Suppressor macrophage (primary cell): ENCODE measurements at places on chromosomes 16 and 17.

DNA sequence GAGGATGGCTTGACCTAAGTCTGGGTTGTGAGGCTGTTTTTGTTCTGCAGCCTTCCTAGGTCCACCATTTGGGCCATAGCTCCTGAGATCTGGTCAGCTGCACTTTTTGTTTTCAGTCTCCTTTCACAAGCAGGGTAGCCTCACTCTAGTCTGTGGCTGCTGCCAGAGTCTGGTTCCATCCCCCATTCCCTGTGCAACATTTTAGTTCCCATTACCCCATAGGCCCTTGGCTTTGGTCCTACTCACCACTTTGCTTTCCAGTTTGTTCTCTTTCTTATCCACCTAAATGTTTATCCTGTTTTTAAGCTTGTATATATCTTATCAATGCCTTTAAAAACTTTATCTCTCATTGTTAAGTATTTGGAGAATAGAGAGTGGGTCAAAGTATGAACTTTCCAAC lies 6.5 kb upstream of the XYLT2 start:
- no peak for DNase-seq

DNA sequence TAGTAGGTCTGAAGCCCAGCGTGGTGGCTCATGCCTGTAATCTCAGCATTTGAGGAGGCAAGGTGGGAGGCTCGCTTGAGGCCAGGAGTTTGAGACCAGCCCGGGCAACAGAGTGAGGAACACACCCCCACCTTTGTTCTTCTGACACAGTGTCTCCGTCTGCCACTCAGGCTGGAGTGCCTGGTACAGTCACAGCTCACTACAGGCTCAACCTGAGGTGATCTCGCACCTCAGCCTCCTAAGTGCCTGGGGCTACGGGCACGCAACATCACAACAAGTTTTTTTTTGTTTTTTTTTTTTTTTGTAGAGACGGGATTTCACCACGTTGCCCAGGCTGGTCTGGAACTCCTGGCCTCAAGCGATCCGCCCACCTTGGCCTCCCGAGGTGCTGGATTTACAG lies 6.7 kb upstream of the TLCD3A start:
- no peak for DNase-seq

DNA sequence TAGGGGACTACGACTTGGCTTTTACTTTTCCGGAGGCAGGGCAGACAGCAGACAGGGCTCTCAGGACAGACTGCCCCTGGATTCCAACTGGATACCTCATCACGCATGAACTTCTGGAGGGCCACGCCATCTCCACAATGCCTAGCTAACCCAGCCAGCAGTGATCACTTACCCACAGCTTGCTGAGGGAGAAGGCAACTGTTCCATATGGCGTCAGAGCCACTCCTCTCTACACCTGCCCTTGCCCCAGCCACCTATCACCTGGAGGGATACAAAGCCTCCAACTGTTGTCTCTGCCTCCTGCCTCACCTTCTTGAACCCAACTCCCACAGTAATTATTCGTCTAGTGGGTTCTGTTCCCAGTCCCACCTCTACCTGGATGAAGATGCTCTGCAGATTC lies 8.8 kb downstream of the MYO19 start:
- no peak for DNase-seq

- DNase-seq, result no peak
Observed at GRCh38 chr16:79784007-79784406, 183.5 kb upstream of the MAF start.

GRCh38 chr17:50908140-50908859 lies 42.1 kb upstream of the TOB1 start:
- DNase-seq, result no peak

DNA sequence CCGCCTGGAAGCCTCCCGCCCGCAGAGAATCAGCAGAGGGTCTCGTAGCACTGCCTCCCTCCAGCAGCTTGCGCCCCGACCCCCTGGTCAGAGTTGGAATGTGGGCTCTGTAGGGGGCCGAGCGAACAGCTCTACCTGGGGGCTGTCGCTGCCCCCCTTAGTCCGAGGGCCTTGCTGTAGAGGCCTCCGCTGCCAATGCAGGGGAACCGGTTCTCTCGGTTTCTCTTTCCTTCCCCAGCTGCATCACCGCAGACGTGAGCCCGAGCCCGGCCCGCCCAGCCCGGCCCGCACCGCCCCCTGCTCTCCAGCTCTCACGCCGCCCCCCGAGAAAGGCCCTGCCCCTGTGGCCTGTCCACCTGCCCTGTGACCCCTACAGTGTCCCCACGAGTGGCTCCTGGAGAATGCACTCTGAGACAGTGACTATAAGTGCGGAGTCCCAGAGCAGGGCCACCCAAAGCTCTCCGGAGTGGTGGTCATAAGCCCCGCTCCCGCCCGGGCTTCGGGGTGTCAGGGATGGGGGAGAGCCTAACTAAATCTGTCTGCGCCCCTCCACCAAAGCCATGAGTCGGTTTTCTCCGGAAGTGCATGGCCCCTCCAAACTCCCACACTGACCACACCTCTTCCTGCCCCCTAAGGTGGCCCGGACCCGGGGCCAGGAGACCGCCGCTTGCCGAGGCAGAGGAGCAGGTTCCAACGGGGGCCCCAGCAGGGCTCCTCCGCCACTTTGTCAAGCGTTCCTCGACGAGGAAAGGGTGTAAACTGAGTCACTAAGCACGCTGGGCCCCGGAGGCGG lies 1.7 kb downstream of the ARHGAP27 start:
- no peak for DNase-seq

DNA sequence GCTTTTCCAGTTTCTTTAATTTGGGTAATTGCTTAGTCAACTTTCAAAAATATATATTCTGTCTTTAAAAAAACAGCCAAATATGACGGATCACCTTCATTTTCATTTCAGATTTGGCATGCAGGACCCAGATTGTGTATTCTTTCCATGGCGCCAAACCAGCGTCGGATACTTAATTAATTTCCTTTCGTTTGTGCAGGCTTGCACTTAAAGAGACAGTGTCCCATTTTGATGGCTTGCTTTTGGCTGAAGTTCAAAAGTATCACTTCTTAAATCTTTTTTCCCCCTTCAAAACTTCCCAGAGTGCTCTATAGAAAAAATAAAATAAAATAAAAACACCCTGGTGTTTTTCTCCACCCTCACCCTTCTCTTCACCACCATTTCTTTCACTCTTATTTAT lies 394.5 kb upstream of the SOX9 start:
- no peak for DNase-seq

DNA sequence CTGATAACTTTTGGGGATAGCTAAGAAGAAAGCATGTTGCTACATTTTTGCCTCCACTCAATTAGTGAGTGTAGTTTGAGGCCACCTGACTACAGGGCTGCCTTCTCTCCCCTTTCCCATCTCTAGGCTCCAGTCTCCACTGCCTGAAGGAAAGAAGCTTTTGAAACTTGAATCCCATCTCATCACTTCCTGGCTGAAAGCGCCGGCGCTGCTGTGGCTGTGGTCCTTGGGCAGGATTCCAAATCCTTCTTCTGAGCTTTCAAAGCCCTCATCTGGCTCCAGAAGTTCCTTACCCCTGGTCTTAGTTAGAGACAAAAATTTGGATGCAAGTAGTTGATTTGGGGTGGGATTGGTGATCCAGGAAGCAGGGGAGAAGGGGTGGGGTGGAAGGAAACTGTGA lies 119.4 kb downstream of the FOXL1 start:
- DNase-seq, result no peak

DNA sequence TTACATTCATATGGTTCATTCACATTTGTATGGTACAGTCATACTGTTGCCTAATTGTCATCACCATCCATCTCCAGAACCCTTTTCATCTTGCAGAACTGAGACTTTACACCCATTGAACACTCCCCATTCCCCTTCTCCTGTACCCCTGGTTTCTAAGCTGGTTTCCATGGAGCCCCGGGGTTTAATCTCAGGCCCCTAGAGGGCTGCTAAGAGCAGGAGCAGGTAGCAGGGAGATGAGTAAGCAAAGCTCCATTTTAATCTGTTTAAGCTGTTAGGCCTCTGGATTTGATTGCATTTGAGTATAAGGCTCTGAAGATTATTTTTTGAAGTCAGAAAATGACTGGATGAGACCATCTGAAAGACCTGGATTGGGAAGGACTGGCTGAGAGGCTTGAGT lies 68.5 kb upstream of the RPL38 start:
- DNase-seq, result no peak

- DNase-seq, result no peak
Observed at GRCh38 chr16:86668136-86668910, 90.0 kb downstream of the FOXL1 start.

GRCh38 chr16:370443-370842 lies at the start of gene MRPL28:
TSS of gene MRPL28 (minus strand) at chr16:370538. CDS start at chr16:370218, 320 bp downstream.
- peak; percentile 97 for DNase-seq

- DNase-seq, result no peak
Observed at GRCh38 chr17:39450051-39450450, 1.0 kb downstream of the MED1 start.

DNA sequence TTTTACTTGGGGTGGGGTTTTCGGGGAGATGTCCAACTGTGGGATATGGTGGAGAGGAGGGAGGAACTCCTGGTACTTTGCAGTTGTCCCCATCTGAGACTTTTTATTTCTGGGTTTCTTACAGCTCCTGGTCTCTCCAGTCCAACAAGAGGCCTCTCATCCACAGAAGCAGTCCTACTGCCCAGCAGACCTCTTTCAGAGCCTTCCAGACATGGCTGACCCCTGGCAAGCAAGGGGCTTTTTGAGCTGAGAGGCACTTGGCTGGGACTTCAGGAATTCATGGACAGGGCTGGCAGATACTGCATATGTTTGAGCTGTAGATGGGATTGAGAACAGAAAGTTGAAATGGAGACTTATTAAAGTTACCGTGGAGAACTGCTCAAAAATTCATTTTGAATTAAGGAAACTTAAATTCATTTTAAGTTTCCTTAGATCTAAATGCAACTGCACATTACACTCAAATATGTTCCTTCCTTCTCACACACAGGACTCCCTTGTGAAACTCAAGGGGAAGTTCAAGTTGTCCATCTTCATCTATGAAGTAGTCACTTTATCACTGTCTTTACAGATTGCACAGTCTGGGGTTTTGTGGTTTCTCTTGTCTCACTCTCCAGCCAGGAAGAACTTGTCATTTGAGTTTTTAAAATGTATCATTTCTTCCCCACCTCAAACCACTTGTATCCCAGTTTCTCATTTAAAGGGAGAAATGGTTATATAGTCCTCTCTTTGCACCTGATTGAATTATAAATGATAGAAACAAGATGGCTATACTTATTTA lies 1.1 kb downstream of the LASP1NB start:
- peak; percentile 84 for DNase-seq

GRCh38 chr16:27851586-27851985 lies 211.9 kb downstream of the GSG1L start:
- DNase-seq, result no peak

DNA sequence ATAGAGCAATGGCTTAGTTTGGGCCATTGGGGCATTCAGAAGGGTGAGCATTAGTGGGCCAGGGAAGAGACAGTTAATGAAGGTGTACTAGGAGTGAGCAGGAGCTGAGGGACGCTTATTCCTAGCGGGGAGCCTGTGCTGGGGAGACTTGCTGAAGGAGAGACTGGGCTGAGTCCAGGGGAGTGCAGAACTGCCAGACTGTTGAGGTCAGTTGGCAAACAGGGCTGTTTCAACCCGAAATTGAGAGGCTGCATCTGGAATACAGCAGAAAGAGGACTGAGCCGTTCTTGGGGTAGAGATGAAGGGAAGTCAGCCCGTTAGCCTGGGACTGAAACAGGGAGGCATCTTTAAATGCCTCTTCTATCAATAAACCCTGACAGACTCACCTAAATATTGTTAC lies 33.2 kb downstream of the MAP2K6 start:
- no peak for DNase-seq

GRCh38 chr16:89237733-89238132 lies 20.2 kb downstream of the ZNF778 start:
- DNase-seq, result no peak

DNA sequence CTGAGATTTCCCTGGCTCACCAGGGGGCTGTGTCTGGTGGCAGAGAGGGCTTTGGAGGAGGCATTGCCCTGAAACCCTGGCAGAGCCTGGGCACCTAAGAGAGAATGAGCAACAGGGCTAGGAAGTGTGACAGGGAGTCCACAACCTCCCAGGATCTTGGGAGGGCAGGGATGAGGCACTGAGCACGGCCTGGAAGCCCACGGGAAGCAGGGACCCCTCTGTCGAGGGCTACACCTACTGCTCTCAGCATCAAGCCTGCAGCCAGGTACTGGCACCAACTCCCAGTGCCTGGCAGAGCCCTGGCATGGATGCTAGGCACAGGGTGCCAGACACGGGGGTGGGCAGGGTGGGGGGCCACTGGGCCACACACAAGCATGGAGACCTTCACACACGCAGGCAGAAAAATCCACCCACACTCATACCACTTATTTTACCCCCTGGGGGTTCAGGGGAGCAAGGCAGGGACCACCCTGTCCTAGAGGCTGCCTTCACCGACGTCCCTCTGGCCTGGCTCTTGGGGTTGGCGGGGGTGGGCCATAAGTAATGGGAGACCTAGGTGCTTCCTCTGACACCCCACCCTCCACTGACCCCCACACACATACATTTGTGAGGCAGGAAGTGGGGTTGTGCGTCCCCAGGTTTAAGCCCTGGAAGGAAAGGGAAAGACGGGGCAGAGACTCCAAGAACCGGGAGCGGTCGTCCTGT lies 970 bp upstream of the HSD11B2 start:
- no peak for DNase-seq

- DNase-seq, result no peak
Observed at GRCh38 chr16:80580109-80580832, 39.5 kb downstream of the DYNLRB2 start.

GRCh38 chr17:17924857-17925250 lies 47.3 kb downstream of the TOM1L2 start:
- DNase-seq, result peak; percentile 55

- no peak for DNase-seq
Observed at GRCh38 chr17:27466376-27466742, 10.1 kb downstream of the KSR1 start.

- DNase-seq, result peak; percentile 32
Observed at GRCh38 chr17:65850486-65850885, 289.0 kb upstream of the AXIN2 start.

DNA sequence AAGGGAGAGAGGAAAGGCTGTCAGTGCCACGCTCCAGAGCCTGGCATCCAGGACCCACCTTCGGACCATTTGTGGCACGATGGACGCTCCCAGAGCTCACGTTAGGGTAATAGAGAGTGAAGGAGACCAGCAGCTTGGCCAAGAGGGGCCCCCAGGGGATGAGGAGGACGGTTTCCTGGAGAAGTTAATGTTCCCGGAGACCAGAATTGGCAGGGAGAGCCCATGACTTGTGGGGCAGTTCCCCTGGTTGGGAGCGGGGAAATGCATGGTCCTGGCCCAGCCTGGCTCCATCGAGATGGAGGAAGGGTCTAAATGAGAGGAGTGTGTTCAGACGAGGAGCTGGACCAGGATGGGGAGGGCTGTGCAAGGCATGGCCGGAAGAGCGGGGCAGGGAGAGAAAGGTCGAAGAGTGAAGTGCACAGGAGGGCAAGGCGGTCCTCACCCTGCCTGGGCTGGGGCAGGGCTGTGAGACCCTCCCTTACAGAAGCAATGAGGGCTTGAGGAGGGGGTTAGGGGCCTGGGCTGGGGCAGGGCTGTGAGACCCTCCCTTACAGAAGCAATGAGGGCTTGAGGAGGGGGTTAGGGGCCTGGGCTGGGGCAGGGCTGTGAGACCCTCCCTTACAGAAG lies 2.9 kb upstream of the HIC1 start:
- DNase-seq, result no peak

- DNase-seq, result no peak
Observed at GRCh38 chr17:29077320-29077719, 34.4 kb downstream of the PIPOX start.

- no peak for DNase-seq
Observed at GRCh38 chr17:31446195-31446967, 54.9 kb downstream of the RAB11FIP4 start.

- DNase-seq, result peak; percentile 92
Observed at GRCh38 chr16:89909777-89910716, 8.6 kb upstream of the MC1R start.

GRCh38 chr17:64336760-64337413 lies 53.8 kb downstream of the PECAM1 start:
- no peak for DNase-seq

- DNase-seq, result no peak
Observed at GRCh38 chr16:21645261-21645721, 7.1 kb downstream of the IGSF6 start.
